OCI-LY7 (cell line): ENCODE measurements at places on chromosomes 2 and 18. TPM values are rescaled to one million over a fixed set of nuclear protein-coding genes. Genes with fewer than 3 reads are reported as not detected.

DNA sequence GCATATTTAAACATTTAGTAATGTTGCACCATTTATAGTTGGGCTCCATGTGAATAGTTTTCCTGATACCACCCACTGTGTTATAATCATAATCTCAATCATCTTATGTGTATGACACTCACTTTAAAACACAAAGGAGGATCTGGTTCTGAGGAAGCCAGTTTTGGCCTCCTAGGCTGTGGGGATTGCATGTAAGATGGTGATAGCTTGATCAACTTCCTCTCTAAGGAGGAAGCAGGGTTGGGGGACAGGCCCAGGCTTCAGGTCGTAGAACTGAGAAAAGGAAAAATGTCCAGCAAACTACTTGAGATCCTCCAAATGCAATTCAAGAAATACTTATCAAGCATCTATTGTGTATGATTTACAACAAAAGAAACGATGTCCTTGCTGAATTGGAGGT is 4.9 kb upstream of the PPM1B start:
- no peak for DNase-seq

DNA sequence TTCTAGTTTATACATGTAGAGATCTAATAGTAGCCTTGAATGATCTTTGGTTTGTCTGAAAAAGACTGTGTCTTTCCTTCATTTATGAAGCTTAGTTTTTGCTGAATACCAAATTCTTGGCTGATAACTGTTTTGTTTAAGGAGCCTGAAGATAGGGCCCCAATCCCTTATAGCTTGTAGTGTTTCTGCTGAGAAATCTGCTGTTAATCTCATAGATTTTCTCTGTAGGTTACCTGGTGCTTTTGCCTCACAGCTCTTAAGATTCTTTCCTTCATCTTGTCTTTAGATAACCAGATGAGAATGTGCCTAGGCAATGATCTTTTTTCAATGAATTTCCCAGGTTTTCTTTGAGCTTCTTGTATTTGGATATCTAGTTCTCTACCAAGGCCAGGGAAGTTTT is 562.1 kb downstream of the XIRP2 start:
- DNase-seq = no peak

DNA sequence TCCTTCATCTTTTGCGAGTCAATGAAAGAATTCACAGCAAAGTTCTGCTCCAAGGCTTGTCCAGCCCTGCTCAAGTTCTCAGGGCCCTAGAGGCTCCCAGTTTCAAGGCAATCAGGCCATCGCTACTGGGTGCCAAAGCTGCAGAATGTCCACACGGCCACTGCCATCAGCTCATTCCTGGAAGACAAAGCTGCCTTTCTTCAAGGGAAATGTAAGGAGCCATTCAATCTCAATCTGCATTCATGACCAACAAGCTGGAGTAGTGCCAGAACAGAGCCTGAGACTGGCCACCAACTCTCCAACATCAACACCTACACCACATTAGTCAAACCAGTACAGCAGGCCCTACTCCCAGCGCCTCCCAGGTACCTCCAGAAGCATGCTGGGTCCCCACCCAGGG is 202.2 kb downstream of the TCF4 start:
- no peak for DNase-seq

Gene ACMSD
- not detected in 2 replicates for total RNA-seq

Gene CLK1
- total RNA-seq = 104 and 110 TPM in 2 replicates

Gene PROC
- 0.59 TPM in 1 of 2 replicates, not detected in the other for total RNA-seq

Gene SPDYA
- 1.2 and 1.7 TPM in 2 replicates for total RNA-seq

Gene PLCD4
- total RNA-seq = 0.48 TPM in 1 of 2 replicates, not detected in the other
